ENCODE measurements at places on chromosomes 6 and 20.

DNA sequence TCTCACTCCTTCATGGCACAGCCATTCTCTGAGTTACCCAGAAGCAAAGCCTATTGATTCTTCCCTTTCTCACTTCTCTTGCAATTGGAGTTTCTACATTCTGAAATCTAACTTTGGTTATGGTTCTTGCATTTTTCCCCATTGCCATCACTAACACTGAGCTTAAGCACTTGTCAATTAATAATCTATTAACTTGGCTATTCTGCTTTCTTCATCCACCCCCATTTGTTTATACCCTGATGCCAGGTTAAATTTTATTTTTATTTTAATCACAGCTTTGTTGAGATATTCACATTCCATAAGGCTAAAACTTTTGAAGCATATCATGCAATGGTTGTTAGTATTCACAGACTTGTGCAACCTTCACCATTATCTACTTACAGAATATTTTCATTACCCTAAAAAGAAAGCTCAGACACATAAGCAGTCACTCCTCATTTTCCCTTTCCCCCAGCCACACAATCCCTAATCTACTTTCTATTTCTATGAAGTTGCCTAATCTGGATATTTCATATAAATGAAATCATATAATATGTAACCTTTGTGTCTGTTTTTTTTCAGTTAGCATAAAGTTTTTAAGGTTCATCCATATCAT, 222.3 kb downstream of the UBE3D start:
- DNase-seq: no peak

- no peak for DNase-seq
These were observed 5.7 kb upstream of the NECAB3 start for GRCh38 chr20:33679758-33680485.

DNA sequence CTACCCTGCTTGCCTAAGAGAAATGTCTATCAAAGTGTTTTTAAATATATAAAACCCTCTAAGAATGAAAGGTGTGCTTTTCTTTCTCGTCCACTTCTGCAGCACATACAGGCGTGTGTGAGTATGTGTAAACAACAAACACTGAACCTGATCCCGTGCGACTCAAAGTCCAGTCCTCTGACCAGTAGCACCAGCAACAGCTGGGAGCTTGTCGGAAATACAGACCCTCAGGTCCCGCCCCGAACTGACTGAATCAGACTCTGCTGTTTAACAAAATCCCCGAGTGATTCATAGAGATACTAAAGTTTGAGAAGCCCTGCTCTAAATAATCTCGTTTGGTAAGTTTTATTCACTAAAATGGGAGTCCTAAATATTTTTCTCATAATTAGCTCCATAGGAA, 208.0 kb upstream of the KCNQ5 start:
- no peak for DNase-seq

- no peak for DNase-seq
These were observed 223.2 kb upstream of the GMDS start for GRCh38 chr6:2468601-2468955.

GRCh38 chr20:55582498-55582897, 422.8 kb downstream of the CBLN4 start:
- DNase-seq: no peak

GRCh38 chr6:51929934-51930574, 157.4 kb downstream of the PKHD1 start:
- DNase-seq: no peak

GRCh38 chr6:106422534-106422933, 62.0 kb downstream of the CRYBG1 start:
- DNase-seq: no peak

GRCh38 chr20:12166053-12166717, 248.5 kb downstream of the BTBD3 start:
- DNase-seq: no peak

DNA sequence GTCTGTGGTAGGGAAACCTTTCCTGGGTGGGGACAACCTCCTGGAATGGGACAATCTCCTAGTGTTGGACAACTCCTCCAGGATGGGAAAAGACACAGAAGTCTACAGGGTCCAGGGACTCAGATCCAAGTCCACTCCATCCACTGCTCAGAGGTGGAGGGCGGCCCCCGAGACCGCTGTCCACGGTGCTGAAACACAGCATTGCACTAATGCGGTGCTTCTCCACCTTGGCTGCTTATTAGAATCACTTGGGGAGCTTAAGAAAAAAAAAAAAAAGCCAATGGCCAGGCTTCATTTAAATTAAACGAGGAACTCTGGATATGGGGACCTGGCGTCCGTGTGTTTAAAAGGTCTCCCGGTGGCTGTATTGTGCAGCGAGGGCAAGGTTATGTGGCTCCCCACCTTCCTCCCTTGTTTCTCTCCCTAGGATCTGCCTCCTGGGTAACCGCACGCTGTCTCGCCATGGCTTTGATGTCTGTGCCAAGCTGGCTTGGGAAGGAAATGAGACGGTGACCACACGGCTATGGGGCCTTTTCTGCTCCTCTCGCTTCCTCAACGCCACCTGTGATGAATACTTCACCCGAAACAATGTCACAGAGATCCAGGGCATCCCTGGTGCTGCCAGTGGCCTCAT, 12.0 kb downstream of the SLC12A5 start:
- no peak for DNase-seq

DNA sequence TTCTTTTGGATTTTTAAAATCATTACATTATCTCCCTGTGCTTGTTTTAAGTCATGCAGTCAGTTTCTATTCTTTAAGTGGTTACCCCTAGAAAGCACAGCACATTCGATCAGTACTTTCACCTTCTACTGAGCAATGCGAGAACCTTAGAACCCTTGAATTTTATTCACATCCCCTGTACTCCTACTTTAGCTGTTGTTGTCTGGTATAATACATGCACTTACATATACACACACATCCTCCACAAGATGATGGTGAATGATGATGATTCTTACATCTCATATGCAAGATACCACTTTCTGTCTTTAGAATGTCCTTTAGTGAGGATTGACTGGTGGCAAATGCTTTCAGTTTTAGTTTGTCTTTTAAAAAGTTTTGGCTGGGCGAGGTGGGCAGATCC, 5.7 kb downstream of the CDC40 start:
- no peak for DNase-seq

- DNase-seq: no peak
These were observed 16.8 kb upstream of the FUCA2 start for GRCh38 chr6:143528164-143528811.

GRCh38 chr6:143426026-143426425, 24.5 kb downstream of the ADAT2 start:
- no peak for DNase-seq

GRCh38 chr6:46781478-46782378, 11.5 kb upstream of the MEP1A start:
- no peak for DNase-seq

- no peak for DNase-seq
These were observed 58.4 kb downstream of the PTPN1 start for GRCh38 chr20:50568549-50568942.

DNA sequence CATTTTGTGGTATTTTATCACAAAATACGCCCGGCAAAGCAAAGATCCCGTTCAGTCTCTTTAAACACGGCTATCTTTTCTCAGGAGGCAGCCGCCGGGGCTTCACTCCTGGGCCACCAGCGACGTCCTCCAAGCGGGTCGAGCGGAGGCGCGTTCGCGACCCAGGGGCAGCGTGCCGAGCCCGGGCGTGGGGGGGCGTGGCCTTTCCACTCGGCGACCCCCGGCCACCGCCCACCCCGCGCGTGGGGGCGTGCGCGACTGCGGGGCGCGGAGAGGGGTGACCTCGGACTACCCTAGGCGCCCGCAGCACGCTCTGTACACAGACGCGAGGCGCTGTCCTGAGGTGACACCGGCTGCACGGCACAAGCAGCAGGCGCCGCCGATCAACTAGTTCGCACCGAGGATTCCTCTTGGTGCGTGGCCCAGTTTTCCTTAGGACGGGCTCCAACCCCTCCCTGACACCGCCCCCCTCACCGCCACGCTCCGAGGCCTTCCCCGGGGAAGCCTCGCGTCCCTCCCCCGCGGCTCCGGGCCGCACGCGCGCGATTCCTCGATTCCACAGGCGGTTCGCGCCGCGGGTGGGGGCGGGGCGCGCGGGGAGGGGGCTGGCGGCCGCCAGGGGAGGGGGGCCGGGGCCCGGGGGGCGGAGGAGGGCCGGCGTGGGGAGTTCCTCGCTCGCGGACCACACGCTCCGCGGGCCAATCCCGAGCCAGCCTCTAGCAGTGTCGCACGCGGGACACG, 1.1 kb upstream of the JARID2 start:
- no peak for DNase-seq

GRCh38 chr20:41357424-41358163, 9.0 kb downstream of the EMILIN3 start:
- DNase-seq: no peak

GRCh38 chr6:133991096-133991593, 38.1 kb downstream of the TBPL1 start:
- DNase-seq: no peak

GRCh38 chr6:157322792-157323254, 496 bp downstream of the TMEM242 start:
- DNase-seq: peak; percentile 65

- no peak for DNase-seq
These were observed 37.3 kb upstream of the TGM2 start for GRCh38 chr20:38202153-38202981.

DNA sequence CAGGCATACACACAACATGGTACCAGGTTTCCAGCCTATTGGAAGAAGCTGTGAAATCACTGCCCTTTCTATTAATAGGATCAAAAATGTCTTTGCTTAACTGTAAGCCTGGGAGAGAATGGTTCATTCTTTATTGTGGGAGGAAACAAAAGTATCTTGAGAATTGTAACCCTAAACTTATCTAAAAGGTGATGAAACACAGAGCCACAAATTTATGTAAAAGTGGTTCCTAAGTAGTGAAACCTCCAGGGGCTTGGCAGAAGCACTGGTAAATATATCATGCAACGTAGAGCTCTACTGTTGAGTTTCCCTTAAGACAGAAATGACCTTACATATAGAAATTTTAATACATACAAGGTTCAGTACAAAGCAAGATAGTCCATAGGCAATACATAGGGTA, 17.2 kb upstream of the NOX3 start:
- DNase-seq: no peak

DNA sequence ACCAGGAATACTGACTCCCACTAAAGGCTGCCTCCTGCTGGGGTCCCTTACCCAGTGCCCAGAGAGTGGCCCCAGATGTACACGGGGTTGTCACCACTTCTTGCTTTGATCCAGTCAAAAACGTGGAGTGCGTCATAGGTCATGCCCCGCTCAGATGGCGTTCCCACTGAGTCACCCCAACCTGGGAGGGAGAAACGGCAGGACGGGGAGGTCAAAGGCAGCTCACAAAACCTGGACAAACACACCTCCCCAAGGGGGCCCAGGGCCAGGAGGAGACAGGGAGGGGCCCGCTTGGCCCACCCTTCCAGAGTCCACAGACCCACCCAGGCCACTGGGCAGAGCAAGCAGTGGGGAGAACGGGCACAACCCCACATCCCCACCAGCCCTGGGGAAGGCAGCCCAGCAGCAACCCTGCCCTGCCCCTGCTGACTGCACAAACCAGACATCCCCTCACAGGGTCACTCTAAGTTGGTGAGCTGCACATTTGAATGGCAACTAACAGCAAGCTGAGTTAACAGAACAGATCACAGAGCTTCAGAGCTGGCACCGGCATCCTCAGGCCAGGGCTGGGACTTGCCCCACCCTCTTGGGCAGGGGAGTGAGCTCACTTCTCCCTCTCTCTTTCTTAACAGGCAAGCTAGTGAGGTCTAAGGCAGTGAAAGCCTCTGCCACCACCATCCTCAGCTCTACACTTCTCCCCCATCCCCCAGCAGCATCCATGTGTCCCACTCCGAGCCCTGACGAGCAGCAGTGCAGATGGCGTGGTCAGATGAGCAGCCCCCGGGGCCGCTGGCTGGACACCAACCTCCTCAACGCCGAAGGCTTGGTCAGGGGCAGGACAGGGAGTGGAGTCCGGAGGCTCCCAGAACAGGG, 61.7 kb downstream of the PYGB start:
- no peak for DNase-seq

GRCh38 chr20:22466447-22467171, 117.8 kb downstream of the FOXA2 start:
- no peak for DNase-seq

DNA sequence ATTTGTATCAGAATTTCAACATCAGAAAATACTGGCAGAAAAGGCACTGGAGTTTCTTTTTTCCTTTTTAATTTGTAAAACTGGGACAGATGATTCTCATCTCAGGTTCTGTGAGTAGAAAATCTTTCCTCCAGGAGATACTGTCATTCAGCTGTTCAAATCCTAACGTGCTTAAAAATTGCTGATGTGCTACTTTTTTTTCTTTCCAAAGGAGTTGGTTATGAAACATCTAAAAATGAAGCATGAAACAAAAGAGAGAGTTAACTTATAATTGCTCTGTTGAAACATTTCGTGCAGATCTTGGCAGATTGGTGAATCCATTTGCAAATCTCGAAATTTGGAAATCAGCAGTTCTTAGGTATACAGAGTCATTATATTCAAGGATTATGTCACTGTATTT, 622.6 kb downstream of the RNF144B start:
- DNase-seq: no peak

GRCh38 chr20:4252005-4252404, 236.6 kb upstream of the RNF24 start:
- DNase-seq: no peak

GRCh38 chr6:120614723-120615122, 719.6 kb downstream of the TBC1D32 start:
- no peak for DNase-seq

GRCh38 chr6:3163248-3163594, 5.9 kb upstream of the TUBB2A start:
- no peak for DNase-seq

- no peak for DNase-seq
These were observed 225.2 kb upstream of the RREB1 start for GRCh38 chr6:6882592-6882991.

DNA sequence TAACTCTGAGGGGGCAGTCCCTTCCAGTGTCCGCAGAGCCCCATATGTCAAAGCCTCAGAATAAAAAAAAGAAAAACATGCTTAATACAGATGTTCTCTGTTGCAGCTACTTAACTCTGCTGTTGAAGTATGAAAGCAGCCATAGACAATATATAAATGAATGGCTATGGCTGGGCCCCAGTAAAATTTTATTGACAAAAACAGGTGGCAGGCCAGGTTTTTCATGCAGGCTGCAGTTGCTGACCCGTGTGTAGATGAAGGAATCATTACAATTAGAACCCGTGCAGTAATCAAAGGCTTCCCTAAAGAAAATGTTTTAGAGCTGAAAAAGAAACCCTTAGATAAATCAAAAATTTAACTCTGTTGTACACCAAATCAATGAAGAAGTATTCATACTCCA, 13.0 kb upstream of the RIN2 start:
- no peak for DNase-seq

- DNase-seq: no peak
These were observed 50.1 kb upstream of the SIRPA start for GRCh38 chr20:1845163-1845523.
